ENCODE measurements at places on chromosomes 7 and 10.

GRCh38 chr10:35349389-35349915 is 13.1 kb downstream of the CCNY start:
- no peaks in the 10 kb centered on the region for H3K36me3 ChIP-seq
- no peak for DNase-seq
- H3K27ac ChIP-seq: no peak overlapping the region

DNA sequence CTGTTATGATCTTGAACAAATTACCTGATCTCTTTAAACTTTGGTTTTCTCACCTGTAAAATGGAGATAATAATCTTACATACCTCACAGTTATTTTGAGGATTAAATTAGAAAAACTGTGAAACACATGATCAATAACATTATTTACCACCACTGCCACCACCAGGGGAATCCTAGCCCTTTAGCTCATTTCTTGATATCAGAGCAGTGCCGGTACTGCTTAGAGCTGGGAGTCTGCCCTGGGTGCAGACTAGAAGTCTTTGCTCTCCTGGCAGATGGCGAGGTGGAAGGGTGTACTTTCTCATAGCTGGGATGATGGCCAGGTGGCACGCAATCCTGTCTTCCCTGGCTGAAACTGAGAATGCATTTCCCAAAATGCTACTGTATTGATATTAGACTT is 12.7 kb upstream of the EFCAB10 start:
- DNase-seq: no peak
- peaks cover 6% of the 10 kb centered on the region for H3K4me1 ChIP-seq
- H3K36me3 ChIP-seq: no peaks in the 10 kb centered on the region
- no peak overlapping the region for H3K4me3 ChIP-seq
- no peak overlapping the region for H3K27ac ChIP-seq

DNA sequence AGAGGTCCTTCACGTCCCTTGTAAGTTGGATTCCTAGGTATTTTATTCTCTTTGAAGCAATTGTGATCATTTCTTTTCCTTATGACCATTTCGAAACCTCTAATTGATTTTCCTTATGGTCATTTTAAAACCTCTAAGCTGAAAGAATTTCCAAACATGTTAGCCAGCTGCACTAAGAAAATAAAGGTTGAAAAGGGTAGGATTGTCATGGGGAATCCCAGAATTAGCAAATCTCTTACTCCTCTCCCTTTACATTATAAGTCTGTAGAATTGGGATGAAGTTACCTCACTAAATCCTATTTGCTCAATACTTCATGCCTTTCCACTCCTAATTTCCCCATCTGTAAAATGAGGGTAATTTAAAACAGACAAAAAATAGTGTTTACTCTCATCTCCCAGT is 79.5 kb downstream of the FAM185A start:
- no peak overlapping the region for H3K27ac ChIP-seq
- no peaks in the 10 kb centered on the region for H3K36me3 ChIP-seq
- no peaks in the 10 kb centered on the region for H3K4me1 ChIP-seq
- H3K4me3 ChIP-seq: no peak overlapping the region

DNA sequence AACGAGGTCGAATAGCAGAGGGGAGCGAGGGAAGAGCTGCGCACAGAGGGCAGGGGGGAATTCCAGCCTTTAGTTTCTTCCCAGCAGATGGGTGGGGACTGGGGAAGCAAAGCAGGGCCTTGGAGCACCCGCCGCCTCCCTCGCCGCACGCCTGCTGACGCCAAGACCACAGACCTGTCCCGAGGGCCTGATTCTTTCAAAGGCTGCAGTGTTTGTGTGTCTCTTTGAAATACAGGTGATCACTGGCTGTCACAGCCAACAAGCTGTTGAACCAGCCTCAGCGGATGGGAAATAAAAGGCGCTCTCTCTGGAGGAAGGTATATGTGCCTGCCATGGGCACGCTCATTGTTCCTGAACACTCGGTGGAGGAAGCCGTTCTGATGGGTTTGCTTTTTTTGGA is 119.3 kb downstream of the FAM53B start:
- H3K4me3 ChIP-seq: no peak overlapping the region
- peaks cover 30% of the 10 kb centered on the region for H3K4me1 ChIP-seq
- H3K27me3 ChIP-seq: peaks cover 12% of the 10 kb centered on the region
- no peak for DNase-seq

- H3K36me3 ChIP-seq: peaks cover 6% of the 10 kb centered on the region
- H3K4me3 ChIP-seq: no peak overlapping the region
- no peak overlapping the region for H3K27ac ChIP-seq
- peak; percentile 2 for DNase-seq
- no peaks in the 10 kb centered on the region for H3K4me1 ChIP-seq
These were observed 102.7 kb downstream of the ZNF248 start for GRCh38 chr10:37754538-37755323.

- H3K36me3 ChIP-seq: peaks cover 1% of the 10 kb centered on the region
- no peak for DNase-seq
- H3K27ac ChIP-seq: peak overlapping the region; percentile 2
- H3K27me3 ChIP-seq: no peaks in the 10 kb centered on the region
- H3K4me1 ChIP-seq: peaks cover 41% of the 10 kb centered on the region
These were observed 9.4 kb downstream of the WBP1L start for GRCh38 chr10:102752934-102753664.

- no peaks in the 10 kb centered on the region for H3K27me3 ChIP-seq
- peaks cover 40% of the 10 kb centered on the region for H3K4me1 ChIP-seq
- no peak for DNase-seq
These were observed 30.5 kb downstream of the KAT6B start for GRCh38 chr10:74856940-74857339.

GRCh38 chr7:80392229-80393169 is 119.4 kb downstream of the GNAT3 start:
- H3K4me3 ChIP-seq: no peak overlapping the region
- no peak overlapping the region for H3K27ac ChIP-seq

DNA sequence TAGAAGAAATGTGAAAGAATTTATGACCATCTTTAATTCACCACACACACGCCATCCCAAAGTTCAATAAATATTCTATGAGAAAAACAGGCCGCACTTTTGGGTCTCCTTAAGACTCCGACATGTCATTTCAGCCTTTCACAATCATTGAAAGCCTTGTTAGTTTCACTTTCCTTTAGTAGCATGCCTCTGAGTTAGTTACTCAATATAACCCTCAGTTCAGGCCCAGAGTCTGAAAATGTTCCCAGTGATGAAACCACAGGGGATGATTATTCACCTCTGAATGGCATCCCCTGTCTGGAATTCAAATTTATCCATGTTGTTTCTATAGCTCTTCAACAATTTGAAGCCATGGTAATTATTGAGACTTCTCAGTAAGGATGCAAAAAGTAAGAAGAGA is 278.1 kb upstream of the NRP1 start:
- H3K27ac ChIP-seq: peak overlapping the region; percentile 31
- H3K4me1 ChIP-seq: no peaks in the 10 kb centered on the region
- no peak for DNase-seq
- H3K27me3 ChIP-seq: peaks cover 9% of the 10 kb centered on the region
- H3K4me3 ChIP-seq: no peak overlapping the region

DNA sequence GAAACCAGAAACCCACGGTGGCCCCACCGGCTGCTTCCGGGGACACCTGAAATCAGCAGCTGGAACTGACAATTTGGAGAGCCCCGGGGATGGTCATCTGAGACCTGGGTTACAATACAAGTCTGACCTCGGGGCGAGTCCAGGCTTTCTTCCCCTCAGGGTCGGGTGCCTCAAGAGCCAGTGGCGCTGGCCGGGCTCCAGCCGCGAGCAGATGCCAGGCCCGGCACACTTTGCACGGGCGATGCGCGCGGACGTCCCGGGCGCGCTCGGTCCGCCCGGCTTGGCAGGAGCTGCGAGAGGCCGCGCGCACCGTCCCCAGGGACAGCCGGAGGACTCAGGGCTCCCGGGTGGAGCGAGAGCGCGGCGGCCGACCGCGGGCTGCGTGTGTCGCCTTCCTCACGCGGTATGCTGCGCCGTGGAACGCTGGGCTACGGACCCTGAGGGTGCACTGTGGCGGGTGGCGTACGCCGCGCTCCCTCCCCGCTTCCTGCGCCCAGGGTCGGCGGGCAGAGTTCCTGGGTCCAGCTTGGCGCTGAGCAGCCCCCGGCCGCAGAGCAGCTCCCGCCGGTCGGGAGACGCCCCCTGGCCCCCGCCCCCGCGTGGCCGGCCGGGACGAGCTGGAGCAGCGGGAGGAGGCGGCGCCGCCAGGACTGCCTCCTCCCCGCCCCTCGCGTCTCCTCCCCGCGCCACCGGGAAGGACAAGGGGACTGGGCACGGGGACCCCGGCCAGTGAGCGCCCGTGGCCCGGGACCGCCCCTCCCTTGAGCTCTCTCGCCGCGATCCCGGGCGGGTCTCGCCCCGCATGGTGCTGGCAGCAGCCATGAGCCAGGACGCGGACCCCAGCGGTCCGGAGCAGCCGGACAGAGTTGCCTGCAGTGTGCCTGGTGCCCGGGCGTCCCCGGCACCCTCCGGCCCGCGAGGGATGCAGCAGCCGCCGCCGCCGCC is at the start of gene RBM20:
TSS of gene RBM20 (plus strand) at position 684 of the 945 bp plus-strand sequence. CDS start at position 803, 119 bp downstream.
- H3K27ac ChIP-seq: no peak within 1 kb of the TSS
- peaks cover 63% of the 10 kb centered on the region for H3K27me3 ChIP-seq
- peak; percentile 28 for DNase-seq
- H3K4me1 ChIP-seq: peaks cover 32% of the 10 kb centered on the region

DNA sequence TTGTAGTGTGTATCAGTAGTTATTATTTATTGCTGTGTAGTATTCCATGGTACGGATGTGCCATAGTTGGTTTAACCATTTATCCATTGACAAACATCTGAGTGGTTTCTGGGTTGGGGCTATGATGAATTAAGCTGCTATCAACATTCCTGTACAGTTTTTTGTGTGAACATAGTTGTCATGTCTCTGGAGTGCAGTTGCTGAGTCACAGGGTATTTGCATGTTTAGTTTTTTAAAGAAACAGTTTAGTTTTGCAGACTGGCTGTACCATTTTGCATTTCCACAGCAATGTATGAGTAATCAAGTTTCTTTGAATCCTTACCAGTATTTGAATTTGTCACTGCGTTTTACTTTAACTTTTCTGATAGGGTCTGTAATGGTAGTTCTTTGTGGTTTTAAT is 516.7 kb upstream of the CELF2 start:
- no peak overlapping the region for H3K27ac ChIP-seq
- no peak for DNase-seq
- no peak overlapping the region for H3K4me3 ChIP-seq
- H3K27me3 ChIP-seq: peaks cover 47% of the 10 kb centered on the region
- H3K36me3 ChIP-seq: no peaks in the 10 kb centered on the region
- H3K4me1 ChIP-seq: no peaks in the 10 kb centered on the region

- no peak overlapping the region for H3K27ac ChIP-seq
- no peaks in the 10 kb centered on the region for H3K36me3 ChIP-seq
- no peaks in the 10 kb centered on the region for H3K4me1 ChIP-seq
- no peak overlapping the region for H3K4me3 ChIP-seq
These were observed 774.1 kb upstream of the IGFBP3 start for GRCh38 chr7:46695051-46695708.

- H3K36me3 ChIP-seq: peaks cover 2% of the 10 kb centered on the region
- peak overlapping the region; percentile 77 for H3K4me3 ChIP-seq
- H3K27me3 ChIP-seq: no peaks in the 10 kb centered on the region
- peak overlapping the region; percentile 58 for H3K27ac ChIP-seq
- peak; percentile 76 for DNase-seq
- peaks cover 97% of the 10 kb centered on the region for H3K4me1 ChIP-seq
These were observed 11.1 kb downstream of the FAM53B start for GRCh38 chr10:124732931-124733570.

DNA sequence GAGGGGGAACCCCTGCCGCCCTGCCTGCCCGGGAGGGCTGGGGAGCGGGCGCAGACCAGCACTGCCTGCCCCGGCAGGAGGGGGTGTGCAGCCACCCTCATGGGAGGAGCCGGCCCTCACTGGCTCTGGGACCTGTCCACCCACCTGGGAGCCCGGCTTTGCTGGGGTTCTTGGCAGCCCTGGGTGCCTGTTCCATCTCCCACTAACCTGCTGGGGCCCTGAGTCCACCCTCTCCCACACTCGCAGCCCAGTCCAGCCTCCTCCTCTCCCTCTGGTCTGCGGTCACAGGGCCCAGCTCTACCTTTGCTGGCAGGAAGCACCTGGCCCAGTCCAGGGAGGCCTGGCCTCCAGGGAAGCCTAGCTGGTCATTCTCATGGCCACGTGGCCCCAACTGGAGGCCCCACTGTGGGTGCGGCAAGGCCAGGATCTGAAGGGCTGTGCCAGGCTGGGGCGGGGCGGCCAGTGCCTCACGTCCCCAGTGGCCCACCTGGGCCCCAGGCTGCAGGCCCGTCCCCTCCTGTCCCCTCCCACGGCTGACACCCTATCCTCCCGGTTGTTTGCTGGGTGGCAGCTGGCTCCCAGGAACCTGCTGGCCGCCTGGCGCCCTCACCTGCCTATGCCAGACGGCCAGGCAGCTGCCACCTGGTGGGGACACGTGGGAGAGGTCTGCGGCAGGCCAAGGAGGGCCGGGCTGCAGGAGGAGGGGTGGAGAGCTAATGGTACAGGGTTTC is at the start of gene TMEM184A:
TSS of gene TMEM184A (minus strand) at position 393 of the 731 bp plus-strand sequence. CDS start 721 bp downstream, outside the sequence.
- H3K27me3 ChIP-seq: no peaks in the 10 kb centered on the region
- H3K4me1 ChIP-seq: no peaks in the 10 kb centered on the region
- no peaks in the 10 kb centered on the region for H3K36me3 ChIP-seq
- no peak within 1 kb of the TSS for H3K4me3 ChIP-seq
- peak; percentile 49 for DNase-seq
- H3K27ac ChIP-seq: no peak within 1 kb of the TSS

- H3K4me3 ChIP-seq: no peak overlapping the region
- no peak for DNase-seq
- H3K36me3 ChIP-seq: no peaks in the 10 kb centered on the region
- no peak overlapping the region for H3K27ac ChIP-seq
- no peaks in the 10 kb centered on the region for H3K4me1 ChIP-seq
These were observed 36.8 kb upstream of the R3HCC1L start for GRCh38 chr10:98097616-98098015.

- no peaks in the 10 kb centered on the region for H3K36me3 ChIP-seq
- peaks cover 22% of the 10 kb centered on the region for H3K4me1 ChIP-seq
- DNase-seq: no peak
- H3K4me3 ChIP-seq: no peak overlapping the region
- no peak overlapping the region for H3K27ac ChIP-seq
These were observed 140.9 kb downstream of the CHN2 start for GRCh38 chr7:29335188-29336083.

DNA sequence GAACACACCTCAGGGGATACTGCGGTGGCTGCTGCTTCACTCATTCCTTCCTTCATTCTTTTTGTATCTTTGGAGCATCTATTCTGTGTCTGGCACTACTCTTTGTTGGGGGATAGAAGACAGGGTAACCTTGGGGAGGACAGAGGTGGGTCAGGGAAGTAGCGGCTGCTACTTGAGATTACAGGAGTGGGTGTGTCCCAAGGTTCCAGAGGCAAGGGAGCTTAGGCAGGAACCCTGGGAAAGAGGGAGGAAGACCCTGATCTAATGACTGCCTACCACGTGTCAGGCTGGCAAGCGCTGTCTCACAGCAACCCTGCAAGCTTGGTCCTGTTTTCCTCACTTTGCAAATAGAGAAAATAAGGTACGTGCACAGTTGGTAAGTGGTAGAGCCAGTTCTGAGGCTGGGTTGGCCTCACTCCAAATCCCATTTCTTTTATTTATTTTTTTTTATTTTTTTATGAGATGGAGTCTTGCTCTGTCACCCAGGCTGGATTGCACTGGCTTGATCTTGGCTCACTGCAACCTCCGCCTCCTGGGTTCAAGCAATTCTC is 985.9 kb upstream of the ZNF722 start:
- no peak for DNase-seq
- no peak overlapping the region for H3K4me3 ChIP-seq
- no peak overlapping the region for H3K27ac ChIP-seq
- no peaks in the 10 kb centered on the region for H3K4me1 ChIP-seq
- H3K36me3 ChIP-seq: peaks cover 5% of the 10 kb centered on the region

- no peaks in the 10 kb centered on the region for H3K27me3 ChIP-seq
- DNase-seq: no peak
- H3K27ac ChIP-seq: no peak overlapping the region
- H3K4me3 ChIP-seq: no peak overlapping the region
- no peaks in the 10 kb centered on the region for H3K36me3 ChIP-seq
These were observed 257.6 kb upstream of the NPY start for GRCh38 chr7:24026351-24026750.

- H3K4me3 ChIP-seq: no peak overlapping the region
- H3K27me3 ChIP-seq: peaks cover 7% of the 10 kb centered on the region
- peaks cover 7% of the 10 kb centered on the region for H3K36me3 ChIP-seq
- H3K4me1 ChIP-seq: no peaks in the 10 kb centered on the region
- no peak overlapping the region for H3K27ac ChIP-seq
These were observed 107.9 kb upstream of the GNAI1 start for GRCh38 chr7:80026766-80027165.
